ENCODE measurements at places on chromosomes 3 and 15.

DNA sequence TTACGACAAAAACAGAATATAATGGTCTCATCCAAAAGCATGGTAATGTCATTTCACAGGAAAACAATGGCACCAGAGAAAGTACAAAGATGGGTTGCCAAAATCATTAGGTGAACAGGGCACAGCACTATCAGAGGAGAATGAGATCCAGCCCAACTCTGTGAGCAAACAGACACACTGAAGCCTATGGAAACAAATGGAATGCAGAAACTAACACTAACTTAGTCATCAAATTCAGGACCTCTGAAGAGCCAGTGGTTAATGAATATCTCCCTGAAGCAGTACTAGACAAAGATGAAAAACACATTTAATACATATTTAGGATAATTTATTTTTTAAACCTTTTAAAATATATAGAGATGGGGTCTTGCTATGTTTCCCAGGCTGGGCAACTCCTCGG lies 14.6 kb upstream of the RPS17 start:
- DNase-seq = no peak

DNA sequence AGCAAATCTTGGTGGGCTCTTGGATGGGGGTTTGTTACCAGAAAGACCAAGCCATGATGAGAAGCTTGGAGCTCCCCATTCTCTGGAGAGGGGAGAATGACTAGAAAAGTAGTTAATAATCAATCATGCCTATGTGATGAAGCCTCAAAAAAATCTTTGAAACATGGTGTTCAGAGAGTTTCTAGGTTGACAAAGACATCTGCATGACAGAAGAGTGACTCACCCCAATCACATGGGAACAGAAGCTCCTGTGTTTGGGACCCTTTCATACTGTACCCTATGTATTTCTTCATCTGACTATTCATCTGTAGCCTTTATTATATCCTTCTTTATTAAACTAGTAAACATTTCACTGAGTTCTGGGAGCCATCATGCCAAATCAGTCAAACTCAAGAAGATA lies 87.4 kb downstream of the BCHE start:
- no peak for DNase-seq

DNA sequence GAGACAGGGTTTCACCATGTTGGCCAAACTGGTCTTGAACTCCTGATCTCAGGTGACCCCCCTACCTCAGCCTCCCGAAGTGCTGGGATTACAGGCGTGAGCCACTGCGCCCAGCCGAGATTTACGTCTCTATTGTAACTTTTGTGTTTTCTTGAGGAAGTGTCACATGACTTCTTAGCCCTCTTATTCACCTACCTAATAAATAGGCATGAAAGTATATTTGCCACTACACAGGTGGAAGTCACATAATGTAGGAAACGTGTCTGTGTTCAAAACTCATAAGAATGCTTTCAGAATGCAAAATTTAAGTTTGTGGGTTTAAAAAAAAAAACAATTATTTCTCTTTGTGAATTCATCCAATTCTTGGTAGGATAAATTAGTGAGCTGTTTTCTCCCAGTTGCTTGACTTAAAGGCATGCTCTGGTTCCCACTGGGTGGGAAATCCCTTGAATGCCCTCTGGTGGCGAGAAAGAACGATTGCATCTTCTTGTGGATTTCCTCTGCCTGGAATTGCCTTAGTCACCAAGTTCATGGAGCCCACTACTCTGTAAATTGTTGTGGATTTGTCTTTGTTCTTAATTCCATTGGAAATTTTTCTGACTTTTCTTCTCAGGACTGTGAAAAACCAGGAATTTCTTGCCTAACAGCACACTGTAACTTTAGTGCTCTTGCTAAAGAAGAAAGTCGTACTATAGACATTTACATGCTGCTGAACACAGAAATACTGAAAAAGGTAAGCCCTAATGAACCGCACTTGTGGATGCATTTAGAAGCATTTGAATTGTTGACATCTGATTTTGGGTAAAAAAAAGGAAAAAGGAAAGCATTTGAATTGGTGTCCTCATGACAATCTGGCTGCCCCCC lies 82.2 kb upstream of the CTDSPL start:
- peak; percentile 18 for DNase-seq

DNA sequence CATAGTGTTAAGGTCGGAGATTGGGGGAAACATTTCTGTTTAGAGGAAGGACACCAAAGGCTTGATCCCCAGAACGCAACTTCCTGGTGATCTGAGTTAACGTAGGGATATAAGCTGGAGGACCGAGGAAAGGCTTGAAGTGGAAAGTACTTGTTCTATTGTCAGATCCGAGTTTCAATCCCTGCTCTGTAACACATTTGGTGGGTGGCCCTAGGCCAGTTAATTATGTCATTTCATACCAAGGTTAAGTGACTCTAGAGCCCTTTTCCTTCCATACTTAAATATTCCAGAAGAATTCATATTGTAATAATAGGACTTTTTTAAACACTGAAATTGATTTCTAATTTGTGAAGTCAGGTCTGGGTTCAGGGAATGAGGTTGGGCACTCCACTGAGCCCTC lies 80.9 kb downstream of the RPLP1 start:
- no peak for DNase-seq

- no peak for DNase-seq
Observed at GRCh38 chr3:150635526-150635925, 32.4 kb downstream of the SELENOT start.

DNA sequence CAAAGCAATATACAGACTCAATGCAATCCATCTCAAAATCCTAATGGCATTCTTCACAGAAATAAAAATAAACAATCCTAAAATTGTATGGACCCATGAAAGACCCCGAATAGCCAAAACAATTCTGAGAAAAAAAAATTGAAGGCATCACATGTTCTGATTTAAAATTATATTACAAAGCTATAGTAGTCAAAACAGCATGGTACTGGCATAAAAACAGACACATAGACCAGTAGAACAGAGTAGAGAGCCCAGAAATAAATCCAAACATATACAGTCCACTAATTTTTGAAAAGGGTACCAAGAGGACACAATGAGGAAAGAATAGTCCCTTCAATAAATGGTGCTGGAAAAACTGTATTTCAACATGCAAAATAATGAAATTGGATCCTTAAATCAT lies 70.4 kb upstream of the THRB start:
- DNase-seq = no peak

GRCh38 chr3:8110966-8111798 lies 390.4 kb upstream of the LMCD1 start:
- peak; percentile 0 for DNase-seq

- no peak for DNase-seq
Observed at GRCh38 chr3:61872077-61872706, 310.8 kb downstream of the PTPRG start.

- DNase-seq = no peak
Observed at GRCh38 chr15:63056829-63057228, 14.3 kb downstream of the TPM1 start.

- DNase-seq = no peak
Observed at GRCh38 chr15:61037031-61037430, 192.1 kb downstream of the RORA start.

DNA sequence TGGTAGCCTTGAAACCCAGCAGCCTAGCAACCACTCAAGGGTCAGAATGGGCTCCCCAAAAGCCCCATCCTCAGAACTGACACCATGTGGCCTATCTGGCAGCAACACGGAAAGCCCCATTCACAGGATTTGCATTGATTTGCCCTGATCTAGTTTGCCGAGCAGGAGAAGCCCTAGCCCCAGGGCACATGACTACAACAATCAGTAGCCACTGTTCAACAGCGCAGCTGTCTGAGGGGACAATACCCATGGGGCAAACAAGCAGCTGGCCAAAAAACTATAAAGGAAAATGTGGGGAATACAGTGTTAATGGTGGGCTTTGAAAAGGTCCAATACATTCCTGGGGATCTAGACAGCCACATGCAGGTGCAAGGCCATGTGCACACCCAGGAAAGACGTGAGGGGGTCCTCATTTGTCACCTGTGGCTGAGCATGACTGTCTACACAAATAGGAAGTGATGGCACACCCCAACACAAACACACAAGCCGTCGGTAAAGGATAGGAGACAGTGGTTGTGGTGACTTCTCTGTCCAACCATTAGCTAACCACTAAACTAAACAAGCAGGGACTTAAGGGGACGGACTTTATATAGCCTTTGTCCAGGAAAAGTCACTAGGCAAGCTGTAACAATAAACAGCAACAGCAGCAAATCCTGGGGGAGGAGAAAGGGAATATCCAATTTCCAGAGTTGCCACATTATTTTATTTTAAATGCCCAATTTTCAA lies 113.7 kb downstream of the LRIG1 start:
- DNase-seq = no peak

DNA sequence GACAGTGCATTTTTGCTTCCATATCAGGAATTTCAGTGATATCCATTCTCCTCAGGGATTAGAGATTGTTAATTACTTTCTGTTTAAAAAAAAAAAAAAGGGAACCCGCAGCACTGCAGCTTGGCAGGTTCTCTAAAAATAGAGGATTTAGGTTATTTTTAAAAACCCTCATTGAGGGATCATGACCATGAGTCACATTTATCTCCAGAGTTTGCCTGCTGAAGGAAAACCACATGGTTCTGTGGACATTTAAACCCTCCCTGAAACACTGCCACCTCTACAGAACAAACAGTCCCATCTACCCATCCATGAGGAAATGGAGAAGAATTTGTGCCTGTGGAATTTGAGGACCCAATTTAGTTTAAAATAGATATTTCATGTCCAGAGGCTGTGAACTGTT lies 66.2 kb upstream of the UBE2E1 start:
- no peak for DNase-seq

DNA sequence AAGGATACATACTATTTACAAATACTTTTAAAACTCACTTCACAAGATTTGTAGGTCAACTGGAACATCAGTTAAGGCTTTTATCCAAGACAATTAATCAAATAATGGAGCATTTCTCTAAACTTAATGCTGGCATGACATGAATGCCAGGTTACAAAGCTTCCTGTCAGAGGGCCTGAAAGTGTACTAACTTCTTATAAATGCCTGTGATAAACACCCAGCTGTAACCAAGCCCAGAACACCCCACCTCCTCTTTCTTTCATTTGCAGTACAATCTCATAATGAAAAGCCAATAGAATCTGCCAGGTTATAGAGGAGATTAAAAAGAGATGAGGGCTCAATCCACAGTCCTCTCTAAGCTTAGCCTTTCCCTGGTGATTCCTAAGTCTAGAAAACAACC lies 214.4 kb downstream of the OSBPL10 start:
- DNase-seq = no peak

DNA sequence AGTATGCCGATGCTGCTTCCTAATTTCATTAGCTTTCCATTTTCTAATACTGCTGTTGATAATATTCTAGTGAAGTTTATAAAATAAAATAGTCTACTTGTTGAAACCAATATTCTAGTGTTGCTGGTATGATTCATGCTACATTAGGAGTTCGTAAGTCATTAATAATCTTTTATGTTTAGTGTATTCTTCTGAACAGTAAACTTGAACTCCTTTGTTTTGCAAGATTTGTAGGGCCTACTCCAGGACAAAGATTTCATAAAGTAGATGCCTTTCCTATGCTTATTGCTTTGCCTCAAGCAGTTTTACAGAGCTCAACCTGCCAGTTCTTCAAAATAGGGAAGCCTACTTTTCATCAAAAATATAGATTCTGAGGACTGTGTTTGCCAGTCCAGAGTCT lies 111.5 kb downstream of the RSRC1 start:
- no peak for DNase-seq

DNA sequence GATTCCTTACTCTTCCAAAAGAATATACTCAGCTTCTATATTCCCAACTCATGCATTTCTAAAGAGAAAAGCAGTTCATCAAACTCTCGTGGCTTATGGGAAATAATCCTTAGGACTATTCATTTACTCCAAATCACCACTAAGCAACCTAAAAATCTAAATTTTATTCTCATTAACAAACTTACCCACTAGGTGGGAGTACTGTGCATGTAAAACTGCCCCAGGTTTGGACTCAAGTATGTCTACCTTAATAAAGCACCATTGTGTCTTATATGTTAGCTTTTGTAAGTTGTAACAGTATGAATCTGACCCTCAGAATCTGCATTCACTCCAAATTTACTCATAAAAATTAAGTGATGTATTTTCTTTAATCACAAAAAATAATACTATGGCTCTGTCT lies 25.3 kb downstream of the RAD18 start:
- no peak for DNase-seq
